ENCODE measurements at places on chromosomes 12 and 14. TPM values are rescaled to one million over a fixed set of nuclear protein-coding genes. Genes with fewer than 3 reads are reported as not detected.

The AHNAK2 gene
- total RNA-seq, result not detected

DNA sequence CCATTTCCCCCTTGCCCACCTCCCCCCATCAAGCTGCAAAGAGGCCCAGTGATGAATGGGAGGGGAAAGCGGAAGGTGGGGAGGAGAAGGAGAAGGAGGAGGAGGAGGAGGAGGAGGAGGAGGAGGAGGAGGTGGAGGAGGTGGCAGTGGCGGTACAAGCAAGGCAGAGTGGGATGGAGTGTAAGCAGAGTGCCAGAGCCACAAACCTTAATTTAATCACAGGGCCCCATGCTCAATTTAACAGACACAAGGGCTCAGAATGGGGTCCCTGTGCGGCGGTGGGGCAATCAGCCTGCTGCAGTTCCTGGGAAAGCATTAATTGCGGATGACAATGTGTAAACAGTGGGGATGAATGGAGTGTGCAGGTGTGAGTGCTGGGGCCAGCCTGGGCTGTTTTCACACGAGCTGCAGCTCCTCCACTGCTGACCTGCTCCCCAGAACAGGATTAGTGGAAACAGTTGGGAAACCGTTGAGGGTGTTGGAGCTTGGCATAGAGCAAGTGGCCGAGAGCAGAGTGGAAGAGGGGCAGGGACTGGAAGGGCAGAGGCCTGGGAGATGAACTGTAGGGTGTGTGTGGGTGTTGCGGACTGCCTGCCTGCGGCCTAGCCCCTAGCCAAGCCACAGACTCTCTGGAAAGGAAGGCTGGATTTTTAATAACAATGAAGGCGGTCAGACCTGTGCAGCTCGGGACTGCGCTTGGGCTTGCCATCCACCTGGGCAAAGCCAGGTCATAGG, 36.4 kb upstream of the SMOC1 start:
- DNase-seq, result no peak

The DNAJC22 gene
- 0.29 TPM for total RNA-seq

GRCh38 chr14:68780358-68781160, 12.3 kb downstream of the ZFP36L1 start:
- peak; percentile 73 for DNase-seq

The KRT79 gene
- total RNA-seq, result not detected

DNA sequence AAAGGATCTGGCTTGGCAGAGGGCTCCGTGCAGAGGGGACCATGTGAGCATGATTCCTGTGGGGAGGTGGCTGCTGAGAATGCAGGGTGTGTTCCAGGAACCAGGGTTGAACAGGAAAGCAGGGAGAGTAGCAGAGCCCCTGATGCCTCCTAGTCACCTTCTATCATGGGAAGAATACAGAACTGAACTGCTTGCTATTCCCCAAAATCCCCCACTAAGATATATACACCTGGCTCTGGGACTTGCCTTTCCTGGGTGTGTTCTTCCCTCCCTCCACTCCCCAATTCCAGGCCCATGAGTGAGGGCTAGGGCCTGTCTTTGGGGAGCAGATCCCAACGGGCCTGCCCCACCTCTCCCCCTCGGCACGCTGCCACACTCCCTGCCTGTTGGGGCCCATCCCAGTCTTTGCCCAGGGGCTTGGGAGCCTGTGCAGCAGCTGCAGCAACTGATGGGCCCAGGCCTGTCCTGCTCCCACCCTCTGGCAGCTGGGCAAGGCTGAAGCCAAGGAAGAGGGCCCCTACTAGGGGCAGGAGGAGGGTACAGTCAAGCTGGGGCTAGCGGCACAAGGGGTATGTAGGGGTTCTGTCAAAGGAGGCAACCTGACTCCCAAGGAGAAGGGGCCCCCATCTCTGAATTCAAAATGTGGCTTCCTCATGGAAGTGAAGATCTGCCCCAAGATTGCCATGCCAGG, 3.2 kb downstream of the AJUBA start:
- DNase-seq, result no peak

The IL22 gene
- total RNA-seq, result not detected

The FZD10 gene
- total RNA-seq, result not detected

The FBXL14 gene
- 28.9 TPM for total RNA-seq

The INHBC gene
- total RNA-seq, result not detected

DNA sequence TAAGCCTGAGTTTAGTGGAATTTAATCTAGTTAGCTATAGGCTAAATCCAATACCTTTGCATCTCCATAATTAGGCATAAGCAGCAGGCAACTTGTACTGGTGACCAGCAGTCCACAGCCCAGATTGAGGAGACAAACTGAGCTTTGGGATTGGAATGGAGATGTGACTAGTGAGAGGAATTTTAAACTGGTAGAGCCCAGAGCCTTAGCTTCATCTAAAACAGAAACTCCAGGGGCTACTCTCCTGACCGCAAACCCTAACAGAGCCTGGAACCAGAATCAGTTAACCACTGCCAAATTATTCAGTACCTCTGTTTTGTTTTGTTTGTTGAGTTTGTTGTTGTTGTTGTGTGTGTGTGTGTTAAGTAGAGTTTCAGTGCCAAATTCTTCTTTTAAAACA, 53.2 kb downstream of the TSPAN19 start:
- DNase-seq, result no peak

The OVCH1 gene
- not detected for total RNA-seq

The WASHC3 gene
- 49.5 TPM for total RNA-seq

GRCh38 chr12:110282956-110283817, 2.1 kb downstream of the ATP2A2 start:
- no peak for DNase-seq

Data from activated CD8-positive, alpha-beta T cell treated with anti-CD3 and anti-CD28 coated beads, Interleukin-2, amount 10 ng/mL, durations not matched to agents 7 days and 5 days (primary cell).